Upper lobe of left lung (tissue), 6 donors: ENCODE measurements at places on chromosomes 7 and 10. TPM values are rescaled to one million over a fixed set of nuclear protein-coding genes. Genes with fewer than 3 reads are reported as not detected.

The TFR2 gene
- 0.20 TPM for total RNA-seq

DNA sequence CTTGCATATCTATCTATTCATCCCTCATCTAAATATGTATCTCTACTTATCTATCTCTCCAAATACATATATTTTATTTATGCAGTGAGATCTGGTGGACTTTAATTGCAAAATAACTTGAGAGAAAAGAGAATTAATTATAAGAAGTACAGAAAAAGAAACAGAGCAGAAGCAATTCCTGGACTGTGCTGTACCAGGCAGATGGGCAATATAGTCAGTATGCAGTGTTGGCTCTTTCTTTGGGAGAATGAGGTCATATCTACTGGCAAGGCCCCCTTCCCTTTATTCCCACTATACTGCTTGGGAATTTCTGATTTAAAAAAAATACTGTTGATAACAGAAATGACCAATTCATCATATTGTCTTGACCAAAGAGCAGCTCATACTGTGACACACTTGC, 49.0 kb upstream of the TOMM7 start:
- no peak for DNase-seq

- DNase-seq, result peak; percentile 98
Observed at GRCh38 chr10:80408242-80409101, at the start of gene PRXL2A. Gene PRXL2A (plus strand): TSS chr10:80408551. CDS start chr10:80420468, 11,917 bp downstream.

- DNase-seq, result no peak
Observed at GRCh38 chr10:90227217-90227656, 525.8 kb downstream of the KIF20B start.

- DNase-seq, result no peak
Observed at GRCh38 chr7:7897509-7897908, 71.1 kb upstream of the GLCCI1 start.

DNA sequence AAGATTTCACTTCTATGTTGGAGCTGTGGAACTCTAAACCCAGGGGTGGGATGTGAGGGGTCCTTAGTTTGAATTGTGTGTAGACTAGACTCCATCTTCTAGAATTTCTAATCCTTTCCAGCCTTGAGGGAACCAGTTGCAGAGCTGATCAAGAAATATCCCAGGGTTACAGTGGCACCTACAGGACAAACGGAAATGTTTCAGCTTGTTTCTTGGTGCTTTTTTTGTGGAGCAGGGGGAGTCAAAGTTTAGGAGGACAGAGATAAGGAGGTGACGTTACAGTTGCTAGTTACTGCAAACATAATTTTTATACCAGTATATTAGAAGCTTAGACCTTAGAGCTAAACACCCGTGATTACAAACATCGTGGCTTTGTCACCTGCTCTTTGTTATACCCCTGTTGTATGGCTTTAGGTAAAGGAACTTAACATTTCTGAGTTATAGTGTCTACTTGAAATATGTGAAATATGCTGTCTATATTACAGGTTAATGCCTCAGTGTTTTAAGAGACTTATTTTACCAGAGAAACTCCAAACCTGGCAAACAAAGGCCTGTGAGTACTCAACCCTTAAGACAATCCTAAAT, 84.5 kb upstream of the DYNC1I1 start:
- no peak for DNase-seq

- DNase-seq, result peak; percentile 49
Observed at GRCh38 chr7:50266635-50267386, 37.7 kb upstream of the IKZF1 start.

The MRLN gene
- not detected for total RNA-seq

GRCh38 chr10:83127942-83128575, 1011.2 kb upstream of the GHITM start:
- no peak for DNase-seq

- DNase-seq, result no peak
Observed at GRCh38 chr7:157715938-157716280, 379.1 kb downstream of the DNAJB6 start.

- DNase-seq, result peak; percentile 86
Observed at GRCh38 chr7:94655848-94656657, at the start of gene SGCE. Gene SGCE (minus strand): TSS chr7:94656133. CDS start chr7:94656098, 35 bp downstream.

DNA sequence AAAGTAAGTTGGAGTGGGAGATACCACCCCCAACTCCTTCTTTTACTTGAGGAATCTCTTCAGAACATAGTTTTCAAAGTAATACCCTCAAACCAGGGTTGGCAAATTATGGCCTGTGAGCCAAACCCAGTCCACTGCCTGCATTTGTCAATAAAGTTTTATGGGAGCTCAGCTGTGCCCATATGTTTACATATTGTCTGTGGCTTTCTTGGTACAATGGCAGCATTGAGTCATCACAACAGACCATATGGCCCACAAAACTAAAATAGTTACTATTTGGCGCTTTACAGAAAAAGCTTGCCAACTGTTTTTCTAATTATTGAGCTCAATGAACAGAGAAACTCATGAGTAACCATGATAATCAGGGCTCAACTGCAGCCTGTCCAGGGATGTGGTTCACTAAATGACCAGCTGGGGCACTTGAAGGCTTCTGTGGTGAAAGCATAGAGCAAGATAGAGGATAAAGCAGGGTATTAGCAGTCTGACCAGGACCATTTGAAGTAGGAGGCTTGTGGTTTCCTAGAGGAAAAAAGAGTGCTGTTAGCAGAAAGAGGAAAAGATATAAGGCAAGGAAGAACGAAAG, 196.0 kb upstream of the GRB10 start:
- no peak for DNase-seq

- no peak for DNase-seq
Observed at GRCh38 chr7:44486693-44487092, 3.8 kb downstream of the NUDCD3 start.

DNA sequence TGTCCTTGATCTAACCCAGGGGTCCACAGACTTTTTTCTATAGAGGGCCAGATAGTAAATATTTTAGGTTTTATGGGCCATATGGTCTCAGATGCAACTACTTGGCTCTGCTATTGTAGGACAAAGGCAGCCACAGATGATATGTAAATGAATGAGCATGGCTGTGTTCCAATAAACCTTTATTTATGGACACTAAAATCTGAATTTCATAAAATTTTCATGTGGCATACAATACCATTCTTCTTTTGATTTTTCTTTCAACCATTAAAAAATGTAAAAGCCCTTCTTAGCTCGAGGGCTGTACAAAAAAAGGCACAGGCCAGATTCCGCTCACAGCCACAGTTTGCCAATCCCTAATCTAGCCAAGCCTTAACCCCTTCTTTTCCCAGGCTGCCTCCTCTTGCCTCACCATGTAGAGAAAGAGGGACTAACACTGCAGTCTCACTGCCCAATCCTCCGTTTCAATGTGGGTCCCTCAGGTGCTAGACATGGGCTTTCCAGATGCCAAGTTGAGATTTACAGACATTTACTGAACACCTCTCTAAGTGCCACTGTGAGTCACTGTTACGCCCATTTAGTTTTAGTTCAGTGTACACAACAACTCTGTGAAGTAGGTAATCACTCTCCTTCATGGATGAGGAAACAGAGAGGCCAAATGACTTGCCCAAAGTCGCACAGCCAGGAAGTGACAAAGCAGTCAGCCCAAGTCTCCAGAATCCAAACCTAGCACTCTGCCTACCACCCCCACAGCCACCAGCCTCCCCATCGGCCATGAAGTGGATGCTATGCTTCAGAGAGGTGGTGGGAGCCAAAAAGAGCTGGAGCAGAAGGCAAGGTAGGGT, 132.6 kb upstream of the PDLIM1 start:
- no peak for DNase-seq

DNA sequence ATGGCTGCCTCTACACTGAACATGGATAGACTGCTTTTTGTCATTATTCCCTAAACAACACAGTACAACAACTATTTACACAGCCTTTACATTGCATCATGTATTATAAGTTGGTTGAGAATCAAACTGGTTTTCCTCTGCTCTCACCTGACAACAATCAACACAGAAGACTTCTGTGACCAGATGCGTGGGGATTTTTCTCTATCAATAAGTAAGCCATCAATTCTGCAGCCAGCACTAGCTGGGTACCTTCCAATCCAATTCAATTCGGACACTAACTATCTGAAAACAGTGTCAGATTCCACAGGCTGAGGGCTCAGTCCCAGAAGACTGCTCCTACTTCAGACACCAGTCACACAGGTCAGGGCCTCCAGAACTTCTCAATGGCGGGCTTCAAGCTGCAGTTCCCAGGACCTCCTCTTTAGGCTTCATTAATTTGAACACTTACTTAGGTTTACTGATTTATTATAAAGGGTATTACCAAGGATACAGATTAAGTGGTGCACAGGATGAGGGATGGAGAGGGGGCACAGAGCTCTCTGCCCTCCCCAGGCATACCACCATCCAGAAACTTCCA, 36.4 kb upstream of the ASL start:
- no peak for DNase-seq

DNA sequence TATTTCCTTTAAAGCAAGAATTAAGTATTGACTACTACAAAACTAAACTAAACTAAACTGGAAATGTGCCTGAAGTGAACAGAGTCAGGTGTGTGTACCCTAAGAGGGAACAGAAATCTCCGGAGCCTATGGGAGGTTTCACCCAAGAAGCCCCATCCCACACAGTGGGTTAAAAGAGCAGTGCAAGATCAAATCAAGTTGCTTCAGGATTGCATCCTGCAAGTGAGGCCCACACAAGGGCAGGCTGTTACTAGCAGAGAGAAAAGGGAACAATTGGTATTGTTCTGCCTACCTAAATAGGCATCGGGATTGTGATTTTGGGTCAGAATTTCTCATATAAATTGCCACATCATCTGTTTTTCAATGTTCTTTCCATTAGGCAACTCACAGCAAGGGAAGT, 113.3 kb upstream of the CDC14C start:
- DNase-seq, result no peak

DNA sequence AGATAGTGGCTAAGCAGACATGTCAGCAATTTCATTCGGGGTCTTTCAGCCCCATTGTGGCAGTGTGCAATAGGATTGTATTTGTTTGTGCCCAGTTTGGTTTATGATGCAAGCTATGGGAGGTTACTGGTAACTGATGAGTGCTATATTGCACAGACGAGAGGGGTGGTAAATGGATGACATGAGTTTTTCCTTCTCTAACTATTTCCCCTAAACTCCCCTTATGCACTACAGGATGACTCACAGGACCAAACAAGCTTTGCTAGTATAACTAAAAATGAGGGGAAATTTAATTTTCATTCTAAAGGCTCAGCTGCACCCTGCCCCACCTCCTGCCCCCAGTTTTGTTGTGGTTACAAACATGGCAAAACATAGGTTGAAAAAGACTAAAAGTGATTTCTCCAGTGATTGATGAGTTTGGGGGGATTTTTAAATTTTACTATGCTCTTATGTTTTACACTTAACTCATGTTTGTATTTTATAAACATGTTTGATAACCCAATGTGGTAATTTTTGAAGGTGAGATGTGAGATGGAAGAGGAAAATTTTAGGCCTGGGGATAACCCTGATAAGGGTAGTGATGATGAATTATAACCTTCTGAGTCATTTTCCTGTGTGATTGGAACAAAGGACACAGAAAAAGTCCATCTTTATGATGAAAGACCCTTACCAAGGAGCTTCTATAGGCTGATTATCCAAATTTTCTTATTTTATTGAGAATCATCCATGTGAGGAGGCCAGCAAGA, 60.8 kb upstream of the NAMPT start:
- DNase-seq, result no peak

DNA sequence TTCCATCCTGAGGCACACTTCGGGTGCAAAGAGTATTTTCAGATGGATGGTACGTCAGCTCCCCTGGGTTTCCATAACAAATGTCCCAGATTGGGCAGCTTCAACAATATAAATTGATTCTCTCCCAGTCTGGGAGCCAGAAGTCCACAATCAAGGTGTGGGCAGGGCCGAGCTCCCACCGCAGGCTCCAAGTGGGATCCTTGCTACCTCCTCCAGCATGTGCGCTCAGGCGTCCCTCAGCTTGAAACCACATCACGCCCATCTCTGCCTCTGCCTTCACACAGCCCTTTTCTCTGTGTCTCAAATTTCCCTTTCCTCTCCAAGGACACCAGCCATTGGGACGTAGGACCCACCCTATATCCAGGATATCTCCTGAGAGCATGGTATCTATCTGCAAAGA, 153.5 kb downstream of the DIP2C start:
- peak; percentile 14 for DNase-seq

The SUGCT gene
- total RNA-seq, result 1.9 TPM
